AG04450 (cell line): ENCODE measurements at places on chromosomes 2 and 18.

- no peak for DNase-seq
Observed at GRCh38 chr18:57780318-57780705, 22.8 kb downstream of the ATP8B1 start.

DNA sequence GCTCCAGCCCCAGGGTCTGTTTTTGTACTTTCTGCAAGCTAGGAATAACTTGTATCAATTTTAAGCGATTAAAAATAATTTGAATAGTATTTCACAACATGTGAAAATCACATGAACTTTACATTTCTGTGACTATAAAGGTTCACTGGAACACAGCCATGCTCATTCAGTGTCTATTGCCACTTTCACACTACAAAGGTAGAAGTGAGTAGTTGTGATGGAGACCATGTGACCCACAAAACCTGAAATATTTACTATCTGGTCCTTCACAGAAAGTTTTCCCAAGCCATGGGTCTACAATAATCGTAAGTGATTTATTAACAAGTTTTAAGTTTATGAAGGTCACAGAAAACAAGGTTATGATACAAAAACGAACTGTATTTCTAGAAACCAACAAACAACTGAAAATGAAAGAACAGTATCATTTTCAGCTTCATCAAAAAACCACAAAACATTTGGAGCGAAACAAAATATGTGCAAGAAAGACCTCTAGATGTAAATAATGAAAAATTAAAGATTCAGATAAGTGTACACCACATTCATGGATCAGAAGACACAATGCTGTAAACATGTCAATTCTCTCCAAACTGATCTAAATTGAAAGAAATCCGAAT lies 68.9 kb upstream of the DNER start:
- DNase-seq = no peak

- no peak for DNase-seq
Observed at GRCh38 chr18:48030616-48031480, 100.4 kb upstream of the SMAD2 start.

GRCh38 chr2:199485732-199486335 lies 28.1 kb upstream of the SATB2 start:
- no peak for DNase-seq

- DNase-seq = no peak
Observed at GRCh38 chr2:190635781-190636180, 13.1 kb upstream of the NAB1 start.

DNA sequence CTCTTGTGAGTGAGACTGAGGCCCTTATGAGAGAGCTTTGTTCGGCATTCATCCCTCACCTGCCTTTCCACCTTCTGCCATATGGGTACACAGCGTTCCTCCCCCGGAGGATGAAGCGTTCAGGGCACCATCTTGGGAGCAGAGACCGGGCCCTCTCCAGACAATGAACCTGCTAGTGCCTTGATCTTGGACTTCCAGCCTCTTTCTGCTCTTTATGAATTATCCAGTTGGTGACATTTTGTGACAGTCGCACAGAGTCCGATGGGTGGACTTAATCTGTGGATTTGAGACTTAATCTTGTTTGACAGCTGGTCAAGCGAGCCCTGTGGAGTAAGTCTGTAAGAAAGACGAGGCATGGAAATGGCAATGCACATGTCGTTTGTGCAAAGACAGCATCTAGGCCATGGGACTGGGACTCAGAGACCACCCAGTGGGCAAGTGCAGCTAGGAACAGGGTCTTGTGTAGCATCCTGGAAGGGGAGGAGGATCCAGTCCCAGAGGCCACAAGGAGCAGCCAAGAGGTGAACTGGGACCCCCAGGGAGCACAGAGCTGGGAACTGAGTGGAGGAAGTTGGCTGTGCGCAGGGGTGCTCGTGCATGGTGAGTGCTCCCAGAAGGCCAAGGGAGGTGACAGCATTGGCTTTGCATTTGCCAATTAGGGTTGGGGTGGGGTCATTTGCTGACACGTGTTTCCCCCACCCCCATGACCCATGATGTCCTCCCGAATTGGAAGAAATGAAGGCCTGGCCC lies 69.5 kb upstream of the HDAC4 start:
- DNase-seq = no peak

DNA sequence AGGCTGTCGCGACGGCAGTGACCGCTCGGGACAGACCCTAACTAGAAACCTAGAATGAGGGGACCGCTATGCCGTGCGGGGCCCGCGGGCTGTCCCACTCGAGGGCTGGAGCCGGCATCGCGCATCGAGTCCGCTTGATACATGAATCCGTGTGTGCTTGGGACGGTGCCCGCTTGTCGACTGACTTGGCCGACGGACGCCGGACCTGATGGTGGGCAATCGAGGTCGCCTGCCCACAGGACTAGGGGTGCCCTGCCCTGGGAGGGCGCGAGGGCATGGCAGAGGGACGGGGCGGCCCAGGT lies 749 bp upstream of the PTMA start:
- no peak for DNase-seq

DNA sequence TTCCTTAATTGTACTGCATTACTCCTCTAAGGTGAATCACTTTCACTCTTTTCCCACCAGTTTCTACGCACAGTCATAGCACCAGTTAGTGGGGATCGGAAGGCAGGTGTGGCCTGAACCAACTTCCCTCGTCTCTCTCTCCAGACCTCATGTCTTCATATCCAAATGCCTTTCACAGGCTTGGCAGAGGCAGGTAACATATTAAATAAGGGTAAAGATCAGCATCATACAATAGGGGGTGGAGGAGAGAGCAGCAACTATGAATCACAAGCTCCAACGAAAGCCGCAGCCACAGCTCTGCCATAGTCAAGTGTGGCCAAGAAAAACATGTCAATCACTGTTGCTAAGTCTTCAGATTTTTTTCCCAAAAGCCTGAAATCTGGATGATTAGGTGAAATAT lies 40.3 kb downstream of the AP1S3 start:
- no peak for DNase-seq

GRCh38 chr2:240891492-240892340 lies 4.2 kb downstream of the MAB21L4 start:
- no peak for DNase-seq
